WTC11 (cell line): ENCODE measurements at places on chromosomes 2 and 18. TPM values are rescaled to one million over a fixed set of nuclear protein-coding genes. Genes with fewer than 3 reads are reported as not detected.

Gene RUFY4
- 0.31 to 0.64 TPM (median 0.57 TPM) in 3 replicates for total RNA-seq

Gene ALPI
- total RNA-seq = not detected in 3 replicates

Gene FAHD2A
- total RNA-seq = 39.8 to 47.9 TPM (median 45.4 TPM) in 3 replicates

Gene MMADHC
- 121 to 126 TPM (median 124 TPM) in 3 replicates for total RNA-seq

GRCh38 chr2:3536682-3537632 is 17.6 kb upstream of the ADI1 start:
- H3K4me3 ChIP-seq = no peak overlapping the region
- H3K27ac ChIP-seq = peak overlapping the region; percentile 81; the same call in 1 of the 2 replicates
- peaks cover 18% of the 10 kb centered on the region for H3K36me3 ChIP-seq

GRCh38 chr2:17803497-17803896 is 12.8 kb upstream of the MSGN1 start:
- no peak overlapping the region for H3K4me3 ChIP-seq
- no peak overlapping the region for H3K27ac ChIP-seq

GRCh38 chr2:1266351-1266750 is 146.9 kb upstream of the TPO start:
- no peaks in the 10 kb centered on the region for H3K4me1 ChIP-seq
- no peak overlapping the region for H3K27ac ChIP-seq
- peaks cover 5% of the 10 kb centered on the region for H3K36me3 ChIP-seq
- DNase-seq = no peak
- peaks cover 3% of the 10 kb centered on the region; the same call in 1 of the 2 replicates for H3K27me3 ChIP-seq
- H3K4me3 ChIP-seq = no peak overlapping the region

GRCh38 chr18:12287684-12288402 is 20.2 kb upstream of the TUBB6 start:
- peaks cover 33% of the 10 kb centered on the region for H3K27me3 ChIP-seq
- peak overlapping the region; percentile 55 for H3K27ac ChIP-seq
- DNase-seq = peak; percentile 57
- H3K4me3 ChIP-seq = peak overlapping the region; percentile 82
- peaks cover 36% of the 10 kb centered on the region for H3K4me1 ChIP-seq

DNA sequence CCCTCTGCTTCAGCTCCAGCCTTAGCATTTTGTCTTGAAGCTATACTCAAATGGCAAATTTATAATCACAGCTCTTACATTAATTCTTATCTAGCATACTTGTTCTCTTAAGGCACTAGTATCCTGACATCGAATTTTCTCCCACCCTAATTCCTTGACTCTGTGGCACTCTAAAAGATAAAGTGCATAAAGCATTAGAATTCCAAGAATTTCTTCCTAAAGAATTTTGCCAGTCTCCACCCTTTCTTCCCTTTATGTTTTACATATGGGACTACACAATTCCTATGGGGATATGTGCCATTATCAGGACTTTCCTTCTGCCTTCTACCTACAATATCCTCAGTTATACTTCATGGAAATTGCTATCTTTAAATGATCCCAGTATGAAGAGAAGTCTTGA is 560.3 kb downstream of the ARHGAP15 start:
- peaks cover 74% of the 10 kb centered on the region for H3K4me1 ChIP-seq
- H3K27me3 ChIP-seq = no peaks in the 10 kb centered on the region
- H3K27ac ChIP-seq = no peak overlapping the region
- DNase-seq = no peak
